ENCODE measurements at places on chromosomes 3 and 15. TPM values are rescaled to one million over a fixed set of nuclear protein-coding genes. Genes with fewer than 3 reads are reported as not detected.

- H3K4me1 ChIP-seq, result no peaks in the 10 kb centered on the region
- no peak overlapping the region for H3K4me3 ChIP-seq
- peaks cover 3% of the 10 kb centered on the region for H3K36me3 ChIP-seq
These were observed 42.7 kb downstream of the STT3B start for GRCh38 chr3:31575448-31575847.

Gene ZNF502
- 8.4 TPM for total RNA-seq

GRCh38 chr15:72728821-72729220 lies 42.8 kb downstream of the BBS4 start:
- H3K4me1 ChIP-seq, result no peaks in the 10 kb centered on the region
- no peak overlapping the region for H3K4me3 ChIP-seq
- no peak for DNase-seq
- peaks cover 22% of the 10 kb centered on the region for H3K36me3 ChIP-seq
- H3K27me3 ChIP-seq, result no peaks in the 10 kb centered on the region
- H3K27ac ChIP-seq, result no peak overlapping the region

GRCh38 chr15:60573936-60574335 lies 95.0 kb upstream of the ICE2 start:
- H3K4me1 ChIP-seq, result no peaks in the 10 kb centered on the region
- no peak overlapping the region for H3K4me3 ChIP-seq
- H3K36me3 ChIP-seq, result no peaks in the 10 kb centered on the region
- no peak overlapping the region for H3K27ac ChIP-seq

GRCh38 chr3:180175572-180175971 lies 138.8 kb upstream of the PEX5L start:
- no peak overlapping the region for H3K4me3 ChIP-seq
- no peaks in the 10 kb centered on the region for H3K4me1 ChIP-seq
- no peaks in the 10 kb centered on the region for H3K36me3 ChIP-seq
- no peak overlapping the region for H3K27ac ChIP-seq
- no peaks in the 10 kb centered on the region for H3K27me3 ChIP-seq

Gene LYSMD2
- 6.5 TPM for total RNA-seq

GRCh38 chr3:64687781-64688604 lies at the start of gene ADAMTS9:
Gene ADAMTS9 (minus strand): TSS chr3:64688000. CDS start chr3:64687657, 343 bp downstream.
- peaks cover 7% of the 10 kb centered on the region for H3K36me3 ChIP-seq
- peaks cover 15% of the 10 kb centered on the region for H3K4me1 ChIP-seq
- DNase-seq, result peak; percentile 98
- peak within 1 kb of the TSS; percentile 95 for H3K4me3 ChIP-seq
- H3K27ac ChIP-seq, result peak within 1 kb of the TSS; percentile 99
- H3K27me3 ChIP-seq, result peaks cover 2% of the 10 kb centered on the region

Measured in muscle of leg (tissue), 16 donors.